ENCODE measurements at places on chromosomes 2 and 18.

DNA sequence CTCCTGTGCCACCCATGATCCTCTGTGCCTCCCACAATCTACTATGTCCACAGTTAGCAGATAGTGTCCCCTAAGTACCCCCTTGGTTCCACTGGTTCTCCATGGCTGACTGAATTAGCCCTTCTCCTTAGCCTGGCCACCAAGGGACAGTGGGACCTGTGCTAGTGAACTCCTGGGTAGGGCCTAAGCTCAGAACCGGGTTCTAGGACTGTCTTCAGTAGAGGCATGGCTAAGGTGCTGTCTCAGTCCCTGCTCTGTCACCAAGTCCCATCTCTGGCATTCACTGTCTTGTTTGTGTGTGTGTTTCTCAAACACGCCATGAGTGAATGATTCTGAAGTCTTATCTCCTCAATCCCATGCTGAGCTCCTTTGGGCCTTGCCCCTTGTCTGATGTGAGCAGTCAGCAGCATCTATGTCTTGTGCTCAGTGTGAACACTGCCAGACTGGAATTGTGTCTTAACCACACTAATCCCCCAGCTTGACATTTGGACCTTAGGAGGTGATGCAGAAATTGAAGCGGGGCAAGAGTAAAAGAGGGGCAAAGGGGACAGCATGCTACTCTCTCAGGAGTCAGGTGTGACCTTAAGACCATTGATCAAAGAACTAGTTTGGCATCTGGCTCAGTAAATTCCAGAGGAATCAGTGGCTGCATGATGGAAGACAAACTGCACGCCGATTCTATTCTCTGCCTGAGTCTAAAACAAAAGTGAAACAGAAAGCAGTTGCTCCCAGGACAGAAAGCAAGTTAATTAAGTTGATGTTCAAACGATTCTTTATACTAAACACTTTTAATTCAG, 190.5 kb downstream of the ALPK2 start:
- DNase-seq, result peak; percentile 22

- no peak for DNase-seq
Observed at GRCh38 chr18:61703508-61703907, 189.3 kb downstream of the RNF152 start.

- peak; percentile 68 for DNase-seq
Observed at GRCh38 chr2:69798909-69799526, 30.4 kb upstream of the GMCL1 start.

DNA sequence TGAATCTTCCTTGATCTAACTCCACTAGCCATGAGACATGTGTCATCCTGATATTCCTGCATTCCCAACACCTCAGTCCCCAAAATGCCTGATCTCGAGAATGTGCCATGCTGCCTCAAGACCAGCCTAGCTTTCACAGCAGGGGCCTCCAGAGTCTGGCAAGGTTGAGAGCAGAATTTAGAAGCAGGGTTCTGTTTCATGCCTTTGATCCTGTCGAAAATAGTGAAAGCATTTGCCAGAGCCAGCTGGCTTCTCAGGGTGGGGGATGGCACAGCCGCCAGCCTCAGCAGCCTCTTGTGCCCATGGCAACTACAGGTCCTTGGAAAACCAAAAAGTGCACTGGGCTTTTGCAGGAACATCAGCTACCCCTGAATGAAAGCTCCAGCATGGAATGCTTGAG, 143.5 kb downstream of the RTN4 start:
- no peak for DNase-seq

DNA sequence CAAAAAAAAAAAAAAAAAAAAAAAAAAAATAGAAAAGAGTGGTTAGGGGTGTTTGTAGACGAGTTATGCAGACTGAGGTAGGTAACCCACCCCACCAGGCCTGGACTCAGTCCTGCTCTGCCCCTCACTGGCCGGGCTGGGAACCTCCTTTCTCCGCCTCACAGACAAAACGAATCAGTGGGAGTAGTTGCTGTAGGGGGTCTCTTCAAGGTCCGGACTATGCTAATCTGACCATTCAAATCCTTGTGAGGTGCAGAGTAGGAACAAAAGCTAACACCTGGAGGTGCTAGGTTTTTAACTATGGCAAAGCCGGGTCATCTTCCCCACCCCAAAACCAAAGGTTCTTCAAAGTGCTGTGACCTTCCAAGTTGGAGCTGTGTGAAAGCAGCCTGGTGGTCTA, 223.7 kb downstream of the SLC4A3 start:
- DNase-seq, result no peak

DNA sequence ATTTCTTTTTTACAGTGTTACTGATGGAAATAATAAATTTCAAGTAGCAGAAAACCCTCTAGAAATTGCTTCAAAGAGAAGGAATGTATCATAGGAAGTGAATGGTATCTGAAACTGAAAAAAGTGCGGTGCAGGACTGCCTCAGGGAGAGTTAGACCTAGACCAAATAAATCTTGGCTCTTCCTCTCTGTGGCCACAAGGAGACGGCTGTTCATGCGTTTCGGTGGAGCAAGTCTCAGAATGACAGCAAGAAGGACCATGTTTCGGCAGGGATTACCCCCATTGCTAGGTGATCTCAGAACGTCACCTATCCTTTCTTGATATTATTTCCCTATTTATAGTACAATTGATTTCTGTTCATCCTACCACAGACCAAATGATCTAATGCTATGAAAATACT, 522.3 kb downstream of the SOX11 start:
- no peak for DNase-seq

- DNase-seq, result peak; percentile 85
Observed at GRCh38 chr2:171404261-171404660, 29.5 kb downstream of the METTL8 start.

DNA sequence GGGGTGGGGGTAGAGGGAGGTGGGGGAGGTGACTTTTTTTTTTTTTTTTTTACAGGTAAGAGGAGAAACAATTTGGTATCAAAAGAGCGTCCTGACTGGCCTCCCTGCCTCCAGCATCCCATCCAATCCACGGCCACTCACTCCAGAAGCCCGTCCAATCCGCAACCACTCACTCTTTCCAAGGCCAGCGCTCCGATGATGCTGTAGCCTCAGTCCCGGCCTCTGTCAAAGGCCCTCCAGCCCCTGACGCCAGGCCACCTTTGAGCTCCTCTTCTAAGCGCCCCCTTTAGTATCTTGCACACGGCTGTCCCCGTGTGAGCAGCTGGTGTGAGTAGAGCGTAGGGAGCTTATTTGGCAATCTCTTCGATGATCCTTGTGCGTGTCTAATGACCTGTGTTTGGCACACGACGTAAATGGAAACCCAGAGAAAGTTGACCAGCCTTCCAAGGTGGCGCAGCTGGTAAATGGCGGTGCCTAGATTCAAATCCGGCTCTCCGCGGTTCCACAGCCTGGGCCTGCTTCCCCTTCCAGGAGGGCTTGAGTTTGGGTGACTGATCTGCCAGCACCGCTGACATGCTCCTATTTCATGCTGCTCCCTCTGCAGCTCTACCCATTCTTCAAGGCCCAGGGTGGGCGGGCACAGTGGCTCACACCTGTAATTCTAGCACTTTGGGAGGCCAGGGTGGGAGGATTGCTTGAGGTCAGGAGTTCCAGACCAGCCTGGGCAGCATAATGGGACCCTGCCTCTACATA, 23.8 kb upstream of the PXDN start:
- no peak for DNase-seq

DNA sequence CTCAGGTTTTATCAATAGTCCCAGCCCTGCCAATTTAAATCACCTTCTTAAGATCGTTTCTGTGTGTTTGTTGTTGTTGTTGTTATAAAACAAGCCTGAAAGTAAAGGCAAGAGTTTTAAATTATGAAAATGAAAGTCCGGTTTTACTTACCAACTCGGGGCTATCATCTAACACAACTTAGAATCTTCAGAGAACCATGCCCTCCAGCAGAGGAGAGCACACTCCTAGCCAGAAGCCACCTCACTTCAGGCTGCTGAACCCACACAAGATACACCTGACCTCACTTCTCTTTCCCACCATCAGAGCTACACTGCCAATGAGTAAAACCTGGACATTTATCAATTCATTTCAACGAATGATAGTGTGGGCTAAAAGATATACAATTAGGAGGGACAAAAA, 335.2 kb downstream of the IRS1 start:
- no peak for DNase-seq

GRCh38 chr2:28047681-28048080, 157.2 kb downstream of the BABAM2 start:
- peak; percentile 81 for DNase-seq

DNA sequence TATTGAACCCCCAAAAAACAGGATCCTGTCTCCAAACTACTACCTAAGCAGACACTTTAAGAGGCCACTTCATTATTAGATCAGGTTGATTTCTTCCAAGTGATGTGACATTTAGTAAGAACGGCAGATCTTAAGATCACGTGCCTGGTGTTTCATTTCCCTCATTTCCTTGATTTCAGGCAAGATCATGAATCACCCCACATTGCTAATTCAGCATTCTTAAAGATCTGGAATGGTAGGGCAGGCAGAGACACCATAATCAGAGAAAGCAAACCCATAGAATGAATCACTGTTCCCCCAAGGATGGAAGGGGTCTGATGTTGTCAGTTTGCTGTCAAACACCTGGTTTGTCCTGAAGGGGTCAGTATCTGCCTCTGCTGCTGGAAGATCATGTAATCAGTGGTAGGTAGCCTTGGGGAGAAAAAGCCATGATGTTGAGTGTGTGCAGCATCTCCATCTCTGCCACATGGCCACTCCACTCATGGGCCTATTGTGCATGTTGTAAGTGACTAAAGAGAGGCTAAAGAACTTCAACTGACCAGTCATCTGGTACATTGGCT, 133.9 kb downstream of the ARHGAP15 start:
- DNase-seq, result no peak

DNA sequence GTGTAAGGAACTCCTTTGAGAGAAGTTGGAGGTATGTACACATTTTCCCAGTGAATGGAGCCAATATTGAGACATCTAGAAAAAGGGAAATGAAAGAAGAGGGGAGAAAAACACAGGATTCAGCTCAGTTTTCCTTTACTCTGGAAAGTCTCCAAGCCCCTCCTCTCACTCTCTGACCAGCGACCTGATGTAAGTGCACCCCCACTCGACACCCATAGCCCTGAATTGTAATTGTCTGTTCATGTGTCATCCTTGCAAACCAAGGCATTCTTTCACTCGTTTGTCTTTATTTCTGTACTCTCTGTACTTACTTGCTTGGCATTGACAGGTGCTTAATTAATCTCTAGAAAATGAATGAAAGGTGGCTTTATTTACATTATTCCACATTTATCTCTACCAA, 55.7 kb upstream of the CTAGE1 start:
- peak; percentile 17 for DNase-seq

- peak; percentile 26 for DNase-seq
Observed at GRCh38 chr2:70247364-70248180, 856 bp downstream of the TIA1 start.

DNA sequence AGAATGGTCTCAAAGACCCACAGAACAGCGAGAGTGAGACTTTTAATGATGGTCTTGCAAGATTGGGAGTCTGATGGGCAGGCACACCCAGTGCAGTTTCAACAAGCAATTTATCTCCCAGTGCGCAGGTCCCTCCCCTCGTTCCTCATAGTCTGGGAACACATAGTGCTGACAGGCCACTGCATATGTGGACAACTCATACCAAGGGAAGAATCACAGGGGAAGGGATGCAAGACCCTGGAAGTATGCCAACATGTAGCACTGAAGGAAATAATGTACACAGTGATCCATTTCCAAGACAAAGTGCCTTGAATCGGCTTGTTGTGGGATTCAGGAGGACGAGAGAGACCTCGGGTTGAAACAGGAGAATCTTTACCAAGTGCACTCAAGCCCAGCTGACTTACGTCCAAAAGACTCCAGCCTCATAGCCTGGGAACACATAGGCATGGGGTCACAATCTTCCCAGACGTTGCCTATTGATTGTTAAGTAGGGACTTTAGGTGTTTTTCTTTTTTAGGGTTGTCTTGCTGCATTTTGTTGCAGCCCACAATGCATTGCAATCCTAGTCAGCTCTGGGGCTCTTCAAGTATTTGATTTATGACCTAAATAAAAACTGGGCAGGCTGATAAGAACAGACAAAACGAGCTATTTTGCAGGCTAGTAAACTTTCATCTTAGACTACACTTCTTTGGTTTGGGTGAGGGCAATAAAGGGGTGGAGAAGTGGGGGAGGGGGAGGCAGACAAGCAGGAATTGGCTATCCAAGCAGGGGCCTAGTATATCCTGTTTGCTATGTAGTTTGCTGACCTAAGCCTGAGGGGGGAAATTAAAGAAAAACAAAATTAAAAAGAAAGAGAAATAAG, 24.7 kb upstream of the SERPINB5 start:
- peak; percentile 29 for DNase-seq

DNA sequence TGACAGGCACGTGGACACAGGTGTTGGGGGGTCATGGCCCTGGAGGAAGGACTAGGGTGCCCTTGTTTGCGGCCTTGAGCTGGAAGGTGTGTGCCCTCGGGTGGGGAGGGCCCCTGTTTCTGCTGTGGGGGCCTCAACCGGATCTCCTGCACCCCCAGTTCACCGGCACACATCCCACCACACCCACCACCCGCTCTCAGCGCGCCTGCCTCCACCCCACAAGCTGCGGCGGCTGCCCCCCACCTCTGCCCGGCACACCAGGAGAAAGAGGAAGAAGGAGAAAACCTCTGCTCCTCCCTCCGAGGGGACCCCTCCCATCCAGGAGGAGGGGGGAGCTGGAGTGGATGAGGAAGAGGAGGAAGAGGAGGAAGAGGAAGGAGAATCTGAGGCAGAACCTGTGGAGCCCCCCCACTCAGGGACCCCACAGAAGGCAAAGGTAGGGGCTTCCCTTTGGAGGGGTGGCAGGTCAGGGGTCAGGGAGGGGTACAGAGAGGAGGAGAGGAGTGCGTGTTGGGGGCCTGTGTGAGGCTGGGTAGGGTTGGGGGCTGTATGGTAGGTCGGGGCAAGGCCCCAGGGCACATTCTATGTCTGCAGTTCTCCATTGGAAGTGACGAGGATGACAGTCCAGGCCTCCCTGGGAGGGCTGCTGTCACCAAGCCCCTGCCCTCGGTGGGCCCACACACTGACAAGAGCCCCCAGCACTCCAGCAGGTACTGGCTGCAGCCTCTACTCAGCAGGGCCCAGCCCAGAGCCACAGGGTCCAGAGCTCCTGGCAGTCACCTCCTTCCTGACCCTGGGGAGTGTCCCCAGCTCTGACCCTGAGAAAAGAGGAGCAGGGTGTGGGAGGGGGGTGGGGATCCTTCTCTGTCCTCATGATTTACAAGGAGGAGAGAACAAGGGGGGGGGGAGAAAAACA, 1.8 kb downstream of the SLC4A3 start:
- DNase-seq, result no peak

DNA sequence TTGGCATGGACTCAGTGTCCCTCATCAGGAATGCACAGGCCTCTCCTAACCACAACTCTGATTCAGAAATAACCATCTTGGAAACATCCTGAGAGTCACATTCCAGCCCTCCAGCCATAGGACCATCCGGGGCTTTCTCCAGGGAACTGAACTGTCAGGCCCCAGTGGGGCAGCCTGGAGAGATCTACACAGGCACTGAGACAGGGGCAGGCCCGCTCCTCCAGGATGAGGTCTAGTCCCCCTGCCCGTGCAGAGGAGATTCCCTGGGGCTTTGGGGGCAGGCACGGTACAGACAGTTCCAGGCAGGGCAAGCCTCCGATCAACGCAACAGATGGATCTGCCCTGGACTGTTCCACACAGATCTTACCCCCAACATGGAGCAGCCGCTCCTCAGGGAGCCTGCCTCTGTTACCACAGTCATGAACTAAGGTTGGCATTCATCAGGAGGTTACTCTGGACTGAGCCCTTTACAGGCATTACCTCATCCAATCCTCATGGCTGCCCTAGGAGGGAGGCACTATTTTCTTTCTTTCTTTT, 12.0 kb downstream of the KCNK3 start:
- peak; percentile 91 for DNase-seq

GRCh38 chr2:53652131-53652530, 115.5 kb upstream of the CHAC2 start:
- no peak for DNase-seq
